ENCODE measurements at places on chromosomes 7 and 10.

- no peak for DNase-seq
These were observed 12.3 kb upstream of the FAM133B start for GRCh38 chr7:92602352-92603088.

DNA sequence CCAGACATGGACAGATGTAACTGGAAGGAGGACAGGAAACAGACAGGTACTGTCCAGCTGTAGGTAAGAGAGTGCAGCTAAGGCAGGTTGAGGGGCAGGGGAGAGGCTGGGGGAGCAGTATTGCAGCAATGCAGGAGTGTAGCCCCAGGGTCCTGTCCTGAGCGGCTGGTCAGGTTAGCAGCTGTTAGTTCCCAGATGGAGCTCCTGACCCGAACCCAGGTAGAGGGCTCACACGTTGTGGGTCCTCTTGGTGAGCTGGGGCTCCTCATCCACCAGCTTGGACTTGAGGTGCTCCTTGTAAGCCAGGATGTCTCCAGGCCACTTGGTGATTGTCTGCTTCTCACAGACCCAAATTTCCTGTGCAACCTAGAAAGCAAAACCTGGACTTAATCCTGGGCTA lies 3.5 kb upstream of the H2BK1 start:
- DNase-seq = no peak

GRCh38 chr10:110698782-110699201 lies 54.7 kb downstream of the RBM20 start:
- no peak for DNase-seq

DNA sequence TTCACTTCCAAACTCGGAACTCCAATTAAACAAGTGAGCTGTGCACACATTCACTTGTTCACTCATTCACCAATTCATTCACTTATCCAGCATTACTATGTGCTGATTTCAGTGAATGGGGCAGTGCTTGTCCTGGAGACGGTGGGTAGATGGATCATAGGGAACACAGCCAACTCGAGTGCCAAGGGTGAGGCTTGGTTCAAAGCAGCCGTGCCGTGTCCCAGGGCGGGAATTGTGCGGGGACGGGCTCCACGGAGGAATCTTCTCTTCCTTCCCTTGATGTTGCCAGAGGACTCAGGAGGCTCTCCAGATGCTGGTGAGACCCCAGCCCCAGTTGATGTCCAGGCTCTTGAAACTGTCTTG lies 2.9 kb downstream of the SH2D4B start:
- no peak for DNase-seq

DNA sequence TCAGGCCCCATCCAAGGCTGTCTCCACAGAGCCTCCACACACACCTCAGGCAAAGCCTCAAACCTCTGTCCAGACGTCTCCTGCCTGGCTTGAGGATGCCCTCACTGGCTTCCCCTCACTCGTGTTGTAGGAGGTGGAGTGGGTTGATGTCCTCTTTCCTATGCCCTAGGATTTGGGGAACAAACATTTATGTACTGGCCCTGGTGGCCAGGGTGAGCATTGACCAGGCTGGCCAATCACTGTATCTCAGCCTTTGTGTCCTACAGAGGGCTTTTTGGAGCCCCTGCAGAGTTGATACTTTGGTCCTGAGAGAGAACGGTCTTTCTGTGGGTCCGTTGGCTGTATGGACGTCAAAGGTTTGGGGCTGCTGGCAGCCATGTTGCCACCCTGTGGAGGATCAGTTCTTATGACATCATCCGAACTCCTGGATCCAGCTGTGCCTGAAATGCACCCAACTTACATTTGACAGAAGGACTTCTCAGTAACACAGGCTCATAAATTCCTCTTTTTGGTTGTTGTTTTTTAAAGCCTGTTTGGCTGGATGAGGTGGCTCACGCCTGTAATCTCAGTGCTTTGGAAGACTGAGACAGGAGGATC lies 2.3 kb upstream of the GRID2IP start:
- DNase-seq = no peak

GRCh38 chr7:112365551-112365950 lies 84.7 kb upstream of the IFRD1 start:
- DNase-seq = no peak

- DNase-seq = no peak
These were observed 5.2 kb upstream of the NOLC1 start for GRCh38 chr10:102146971-102147428.

- DNase-seq = peak; percentile 32
These were observed 204.6 kb downstream of the ARHGAP21 start for GRCh38 chr10:24518981-24519597.

DNA sequence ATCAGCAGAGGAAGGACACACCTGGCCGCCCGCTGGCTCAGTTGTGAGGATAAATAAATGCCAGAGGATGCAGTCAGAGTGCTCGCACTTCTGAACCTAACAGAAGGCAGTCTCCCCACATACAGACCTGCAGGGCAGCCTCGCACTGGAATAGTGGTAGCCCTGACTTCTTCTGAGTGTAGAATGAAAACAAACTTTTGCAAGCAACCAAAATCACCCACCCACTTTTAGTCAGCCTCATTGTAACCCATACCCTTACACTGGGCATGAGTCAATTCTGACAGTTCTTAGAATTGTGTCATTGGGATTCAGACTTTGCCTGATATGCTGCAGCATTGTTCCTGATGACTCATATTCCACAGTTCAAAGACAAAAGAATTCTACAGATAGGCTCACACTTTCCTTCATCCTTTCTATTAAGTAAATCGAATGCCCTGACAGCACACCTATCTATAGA lies 167.0 kb upstream of the CDK1 start:
- peak; percentile 32 for DNase-seq

GRCh38 chr10:99708428-99709012 lies 23.4 kb downstream of the COX15 start:
- no peak for DNase-seq

- DNase-seq = no peak
These were observed 58.4 kb upstream of the TM9SF3 start for GRCh38 chr10:96645191-96645721.

DNA sequence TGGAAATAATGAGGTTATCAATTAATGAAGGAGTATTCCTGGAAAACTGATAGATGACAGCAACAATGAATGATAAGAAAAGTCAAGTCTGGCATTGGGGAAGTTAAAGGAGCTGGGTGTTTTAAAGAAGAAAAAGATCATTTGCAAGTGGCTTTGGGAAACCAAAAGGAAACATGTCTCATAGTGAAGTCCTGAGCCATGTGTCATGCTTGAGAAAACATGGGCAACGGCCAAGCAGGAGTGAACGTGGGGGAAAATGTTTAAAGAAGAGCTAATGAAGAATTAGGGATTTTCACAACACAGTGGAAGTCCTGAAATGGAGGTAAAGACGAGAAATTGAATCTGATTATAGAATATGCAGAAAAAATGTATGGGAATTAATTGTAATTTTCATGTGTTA lies 1383.2 kb upstream of the CELF2 start:
- no peak for DNase-seq

DNA sequence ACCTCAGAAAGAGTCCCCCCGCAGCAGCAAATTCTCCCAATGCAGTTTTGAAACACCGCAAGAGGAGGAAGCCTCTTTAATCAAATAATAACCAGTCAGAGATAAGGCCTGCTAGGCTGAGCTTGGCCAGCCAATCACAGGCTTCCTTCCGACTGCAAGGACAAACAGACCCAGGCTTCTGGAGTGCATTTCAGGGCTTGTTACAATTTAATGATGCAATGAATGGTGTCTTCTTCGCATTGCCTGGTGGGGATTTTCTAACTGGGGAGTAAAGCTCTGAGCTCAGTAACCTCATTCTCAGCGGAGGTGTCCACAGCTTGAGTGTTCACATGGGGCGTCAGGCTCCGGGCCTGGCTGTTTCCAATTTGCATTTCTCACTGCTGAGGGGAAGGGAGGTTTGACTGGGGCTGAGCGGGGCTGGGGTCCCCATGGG lies 31.8 kb upstream of the GPAM start:
- DNase-seq = no peak

DNA sequence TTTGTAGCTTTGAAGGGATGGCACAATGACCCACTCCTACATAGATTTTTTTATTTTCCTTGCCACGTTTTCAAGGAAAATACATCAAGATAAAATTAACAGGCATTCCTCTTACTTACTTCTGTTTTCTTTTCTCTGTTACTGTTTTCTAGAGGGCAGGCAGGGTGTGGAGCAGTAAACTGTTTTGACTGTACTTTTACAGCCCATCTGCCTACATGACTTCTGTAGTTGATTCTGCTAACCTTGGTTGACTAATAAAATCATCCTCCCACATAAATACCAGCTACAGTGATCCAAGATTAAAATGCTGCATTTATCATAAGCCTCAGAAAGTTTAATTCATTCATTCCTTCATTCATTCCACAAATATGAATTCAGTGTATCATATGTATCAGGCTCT lies 158.5 kb downstream of the TRIL start:
- DNase-seq = no peak

- no peak for DNase-seq
These were observed 193.5 kb downstream of the AUTS2 start for GRCh38 chr7:69791739-69792138.

GRCh38 chr7:41709621-41710020 lies 6.7 kb upstream of the INHBA start:
- DNase-seq = peak; percentile 65

DNA sequence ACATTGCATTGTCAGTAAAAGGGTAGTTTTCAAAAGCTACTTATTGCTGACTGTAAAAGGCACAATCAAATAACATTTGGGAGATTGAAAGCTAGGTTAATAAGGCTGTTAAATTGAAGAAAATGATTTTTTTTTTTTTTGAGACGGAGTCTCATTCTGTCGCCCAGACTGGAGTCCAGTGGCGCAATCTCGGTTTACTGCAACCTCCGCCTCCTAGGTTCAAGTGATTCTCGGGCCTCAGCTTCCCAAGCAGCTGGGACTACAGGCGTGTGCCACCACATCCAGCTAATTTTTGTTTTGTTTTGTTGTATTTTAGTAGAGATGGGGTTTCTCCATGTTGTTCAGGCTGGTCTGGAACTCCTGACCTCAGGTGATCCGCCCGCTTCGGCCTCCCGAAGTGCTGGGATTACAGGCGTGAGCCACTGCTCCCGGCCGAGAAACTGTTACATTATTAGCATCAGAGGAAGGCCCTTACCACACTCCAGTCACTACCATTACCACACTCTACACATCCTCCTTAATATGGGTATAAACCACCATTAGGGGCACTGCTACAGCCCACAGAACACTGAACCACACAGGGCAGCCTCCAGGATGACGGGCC lies 1.0 kb downstream of the CYP51A1 start:
- DNase-seq = no peak

GRCh38 chr10:79627075-79627474 lies 16.3 kb downstream of the SFTPA1 start:
- no peak for DNase-seq

- DNase-seq = no peak
These were observed 343.7 kb upstream of the AOAH start for GRCh38 chr7:37068038-37068437.

Data from fibroblast of skin of left quadriceps (primary cell).